Non-pigmented ciliary epithelial cell (primary cell): ENCODE measurements at places on chromosomes 13 and 19.

GRCh38 chr13:100636441-100636840, 38.2 kb downstream of the TMTC4 start:
- no peak for DNase-seq

GRCh38 chr13:93364166-93364565, 137.6 kb downstream of the GPC6 start:
- peak; percentile 15 for DNase-seq

DNA sequence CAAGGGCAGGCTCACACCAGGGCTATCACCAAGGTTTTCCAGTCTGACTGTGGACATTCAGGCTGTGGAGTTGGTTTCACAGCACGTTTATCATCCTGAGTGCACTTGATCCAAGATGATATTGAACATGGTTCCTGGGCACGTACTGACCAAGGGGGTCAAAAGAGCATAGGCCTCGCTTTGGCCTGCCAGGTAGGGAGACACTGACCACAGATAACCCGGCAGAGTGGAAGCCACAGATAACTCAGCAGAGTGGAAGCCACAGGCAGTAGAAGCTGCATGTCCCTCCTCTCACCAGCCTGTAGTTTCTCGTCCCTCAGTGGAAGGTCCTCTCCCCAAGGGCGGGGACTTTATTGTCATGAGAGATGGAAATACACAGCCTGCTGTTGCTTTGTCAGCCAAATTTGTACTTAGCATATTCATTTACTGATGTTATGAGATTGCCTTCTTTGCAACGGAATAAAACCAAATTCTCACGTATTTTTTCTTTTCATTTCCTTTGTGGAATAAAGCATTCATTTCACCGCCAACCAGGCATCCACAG, 8.8 kb upstream of the KRTDAP start:
- no peak for DNase-seq

DNA sequence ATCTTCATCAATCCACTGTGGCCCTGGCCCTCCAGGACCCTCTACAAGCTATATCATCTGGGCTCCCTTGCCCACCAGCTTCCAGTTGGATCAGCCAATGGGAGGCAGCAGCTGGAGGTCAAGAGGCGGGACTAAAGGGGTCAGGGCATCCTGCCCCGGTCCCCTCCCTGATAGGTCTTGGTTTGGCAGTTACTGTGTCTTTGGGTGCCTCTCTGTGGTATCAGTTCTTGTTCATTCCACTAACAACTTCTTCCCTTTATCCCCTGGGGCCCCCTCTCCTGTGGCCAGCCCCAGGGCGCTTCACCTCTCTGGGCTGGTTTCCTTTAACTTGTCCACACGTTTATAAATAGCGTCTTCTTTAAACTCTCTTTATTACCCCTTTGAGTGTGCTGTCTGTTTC, 83.6 kb downstream of the DCT start:
- DNase-seq, result no peak

GRCh38 chr13:40985381-40986100, 33.6 kb downstream of the ELF1 start:
- DNase-seq, result no peak

GRCh38 chr13:52112591-52112990, 16.3 kb downstream of the NEK5 start:
- DNase-seq, result no peak

DNA sequence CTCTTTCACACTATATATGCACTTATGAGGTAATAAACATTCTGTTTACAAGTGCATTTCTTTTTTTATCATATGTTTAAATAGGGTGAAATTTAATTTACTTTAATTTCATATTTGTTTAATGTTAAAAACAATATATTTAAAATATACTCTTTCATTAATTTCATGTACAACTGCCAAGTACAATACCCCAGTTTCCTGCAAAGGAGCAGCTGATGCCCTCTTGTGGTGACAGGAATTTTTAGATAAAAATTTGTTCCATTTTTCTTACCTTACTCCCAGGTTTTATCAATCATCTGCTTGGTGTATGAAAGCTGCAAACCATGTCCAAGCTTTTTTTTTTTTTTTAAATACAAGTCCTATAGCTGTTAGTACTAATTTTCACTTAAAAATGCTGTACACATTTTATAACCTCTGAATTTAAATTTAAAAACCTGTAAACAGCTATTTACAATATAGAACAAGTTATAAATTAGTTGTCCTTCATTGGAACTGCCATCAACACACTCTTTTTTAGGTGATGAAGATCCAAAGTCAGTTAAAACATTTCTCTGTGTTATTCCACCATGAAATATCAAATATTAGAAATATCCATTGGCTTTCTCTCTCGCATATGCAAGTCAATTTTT, 4.9 kb downstream of the PCDH20 start:
- DNase-seq, result no peak
